Activated CD4-positive, alpha-beta T cell treated with anti-CD3 and anti-CD28 coated beads, Interleukin-2, amount 50 U/mL, for 1 hour (primary cell): ENCODE measurements at places on chromosomes 5 and 9.

DNA sequence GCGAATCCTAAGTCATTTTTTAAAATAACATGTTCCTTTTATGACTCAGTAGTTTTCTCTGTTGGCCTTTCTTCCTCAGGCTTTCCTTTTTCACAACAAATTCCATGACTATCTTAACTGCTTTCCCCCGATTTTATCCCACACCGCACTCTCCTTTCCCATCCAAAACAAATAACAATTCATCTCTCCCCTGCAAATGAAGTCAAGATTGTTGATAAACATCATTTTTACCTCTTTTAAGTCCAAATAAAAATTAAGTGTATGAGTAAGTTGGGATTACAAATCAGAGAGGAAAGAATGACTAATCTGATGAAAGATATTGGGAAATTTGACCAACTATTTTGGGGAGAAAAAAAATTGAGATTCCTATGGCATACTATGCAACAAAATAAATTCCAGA, 47.3 kb downstream of the SEC61B start:
- no peak for DNase-seq

DNA sequence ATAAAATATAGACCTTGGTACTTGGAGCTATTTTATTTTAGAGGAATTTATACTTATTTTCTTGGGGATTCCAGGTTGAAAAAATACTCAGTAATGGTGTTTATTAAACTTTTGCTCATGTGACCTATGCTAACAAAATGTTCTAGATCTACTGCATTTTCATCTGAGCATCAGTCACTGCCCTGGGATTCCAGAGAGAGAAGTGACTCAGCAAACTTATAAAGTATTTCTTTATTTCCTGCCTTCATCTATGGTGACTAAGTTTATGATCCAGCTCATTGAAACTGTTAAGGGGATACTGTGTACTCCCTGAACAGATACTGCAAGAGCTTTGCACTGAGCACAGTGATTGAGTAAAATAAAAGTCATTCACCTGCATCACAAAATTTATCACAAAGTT, 298.5 kb upstream of the CDH18 start:
- DNase-seq, result no peak

GRCh38 chr5:168039039-168039438, 252.4 kb upstream of the WWC1 start:
- DNase-seq, result no peak

DNA sequence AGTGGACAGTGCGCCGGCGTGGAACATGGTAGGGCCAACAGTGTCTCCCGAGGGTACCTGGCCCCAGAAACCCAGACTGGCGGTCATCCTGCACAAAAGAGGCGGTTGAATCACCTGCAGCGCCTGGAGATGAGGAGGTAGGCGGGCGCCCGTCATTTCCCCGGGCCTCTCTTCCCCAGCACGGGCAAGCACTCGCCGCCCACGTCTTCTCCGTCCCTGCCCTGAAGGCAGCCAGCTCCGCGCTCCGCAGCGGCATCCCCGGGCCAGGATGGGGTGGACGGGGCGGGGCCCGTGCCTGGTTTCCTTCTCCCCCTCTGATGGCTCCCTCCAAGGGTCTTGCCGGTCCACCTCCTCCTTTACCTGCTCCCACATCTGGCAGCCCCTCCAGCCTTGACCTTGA, 27.1 kb upstream of the N4BP3 start:
- DNase-seq, result no peak

DNA sequence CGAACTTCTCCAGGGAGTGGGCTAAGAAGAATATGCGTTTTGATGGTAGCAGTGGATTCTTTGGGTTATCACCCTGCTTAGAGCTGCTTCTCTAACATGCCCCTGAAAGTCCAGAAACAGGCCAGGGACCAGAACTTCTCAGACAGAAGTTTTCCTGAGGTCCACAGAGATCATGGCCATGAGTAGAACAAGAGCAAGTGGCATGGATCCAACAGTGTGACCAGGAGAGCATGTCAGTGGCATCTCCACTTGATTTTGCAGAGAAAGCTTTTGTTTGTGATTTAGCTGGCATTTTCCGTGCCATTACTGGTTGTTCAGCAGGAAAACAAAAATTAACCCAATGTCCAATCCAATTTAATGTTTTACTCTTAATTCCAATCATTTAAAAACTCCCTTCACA, 298.5 kb upstream of the CD180 start:
- no peak for DNase-seq

DNA sequence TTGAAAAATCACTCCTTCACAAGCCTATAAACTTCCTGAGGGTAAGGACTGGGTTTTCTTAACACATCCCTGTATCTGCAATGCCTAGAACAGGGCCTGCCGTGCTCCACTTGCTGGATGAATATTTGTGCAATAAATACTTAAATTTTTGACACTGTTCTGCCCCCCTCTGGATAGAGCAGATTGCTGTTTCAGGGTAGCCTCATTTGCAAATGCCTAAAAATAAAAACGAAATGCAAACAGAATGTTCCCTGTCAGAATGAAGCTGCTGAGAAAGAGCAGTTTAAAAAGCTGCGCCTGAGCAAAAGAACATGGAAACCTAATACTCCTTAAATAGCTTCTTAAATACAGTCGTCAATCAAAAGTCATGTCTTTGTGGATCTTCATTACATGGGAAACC, 385.3 kb downstream of the PRELID2 start:
- DNase-seq, result no peak

GRCh38 chr9:100534401-100534800, 43.5 kb upstream of the CAVIN4 start:
- DNase-seq, result no peak

GRCh38 chr5:179484201-179484600, 66.2 kb upstream of the RUFY1 start:
- no peak for DNase-seq

- DNase-seq, result no peak
These were observed 8.4 kb downstream of the MTAP start for GRCh38 chr9:21810881-21811280.

- DNase-seq, result no peak
These were observed 7.5 kb upstream of the UBE2R2 start for GRCh38 chr9:33809506-33809905.

DNA sequence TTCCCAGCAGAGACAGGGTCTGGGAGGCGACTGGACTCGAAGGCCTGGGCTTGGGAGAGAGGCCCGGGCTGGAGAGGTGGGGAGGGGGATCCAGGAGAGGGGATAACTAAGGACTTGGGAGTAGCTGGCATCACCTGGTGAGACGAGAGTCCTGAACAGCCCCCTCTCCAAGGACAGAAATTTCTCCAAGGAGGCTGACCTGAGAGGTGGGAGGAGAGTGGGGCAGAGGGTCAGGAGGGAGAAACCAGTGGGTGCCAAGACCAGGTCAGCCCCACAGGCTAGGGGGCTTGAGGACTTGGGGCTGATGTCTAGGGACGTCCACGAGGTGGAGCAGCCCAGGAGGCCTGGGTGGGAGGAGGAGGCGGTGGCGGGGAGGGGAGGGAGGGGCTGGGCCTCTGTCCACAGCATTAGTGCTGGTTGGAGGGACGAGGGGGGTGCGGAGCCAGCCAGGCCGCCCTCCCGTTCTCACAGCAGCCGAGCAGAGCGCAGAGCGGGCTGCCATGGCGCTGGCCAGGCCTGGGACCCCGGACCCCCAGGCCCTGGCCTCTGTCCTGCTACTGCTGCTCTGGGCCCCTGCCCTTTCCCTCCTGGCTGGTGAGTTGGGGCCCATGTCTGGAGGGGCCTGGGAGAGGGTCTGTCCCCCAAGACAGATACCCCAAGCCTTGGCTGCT, at the start of gene CRB2:
CRB2 (plus strand) TSS at position 437 of the 671 bp plus-strand sequence; CDS start at position 501, 64 bp downstream.
- DNase-seq, result no peak

DNA sequence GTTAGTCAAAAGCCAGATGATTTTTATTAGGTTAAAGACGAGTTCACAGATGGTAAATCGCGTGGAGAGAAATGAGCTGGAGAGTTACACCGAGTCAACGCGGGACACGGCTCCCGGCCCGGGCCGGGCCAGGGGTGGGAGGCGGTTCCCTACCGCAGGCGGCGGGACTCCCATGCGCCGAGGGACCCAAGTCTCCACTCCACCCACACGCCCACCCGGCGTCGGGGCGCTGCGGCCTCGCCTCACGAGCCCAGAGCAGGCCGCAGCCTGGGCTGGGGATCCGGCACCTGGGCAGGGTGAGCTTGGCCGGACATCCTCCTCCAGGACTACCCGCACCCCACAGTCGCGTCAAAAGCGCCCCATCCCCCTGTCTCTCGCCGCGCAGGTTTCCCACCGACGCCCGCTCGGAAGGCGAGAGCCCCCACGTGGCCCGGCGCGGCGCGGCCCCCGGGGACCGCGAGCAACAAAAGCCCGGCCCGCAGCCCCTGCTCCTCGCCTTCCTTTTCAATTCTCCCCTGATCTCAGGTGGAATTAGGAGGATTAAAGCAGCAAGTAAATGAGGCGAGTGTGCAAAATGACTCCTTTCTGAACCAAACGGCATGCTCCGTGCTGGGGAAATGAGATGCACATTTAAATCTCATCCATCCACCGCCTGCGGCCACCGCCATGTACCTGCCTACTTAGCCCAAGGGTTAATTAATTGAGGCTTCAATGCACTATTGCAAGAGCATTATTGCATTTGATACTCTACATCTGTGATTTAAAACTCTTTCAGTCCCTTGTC, 196.5 kb upstream of the TBCA start:
- no peak for DNase-seq

GRCh38 chr5:90563108-90563507, 4.5 kb downstream of the ADGRV1 start:
- DNase-seq, result no peak

DNA sequence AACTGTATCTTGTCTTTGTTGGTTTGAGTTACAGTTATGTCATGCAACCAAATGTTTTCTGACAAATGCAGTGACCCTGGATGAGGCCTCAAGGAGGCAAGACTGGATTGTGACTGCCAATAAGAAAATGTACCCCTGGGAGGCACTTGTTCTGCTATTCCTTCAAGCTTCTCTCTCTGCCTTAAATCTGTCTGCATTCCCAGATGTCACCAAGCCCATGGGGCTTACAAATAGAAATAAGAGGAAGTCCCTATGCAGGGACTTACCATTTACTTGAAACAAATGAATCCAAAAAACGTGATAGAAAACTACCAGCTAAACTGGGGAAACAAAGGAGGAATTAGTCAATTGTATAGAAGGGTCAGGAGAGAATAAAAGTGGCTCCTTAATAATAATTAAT, 8.2 kb upstream of the PARP8 start:
- no peak for DNase-seq

DNA sequence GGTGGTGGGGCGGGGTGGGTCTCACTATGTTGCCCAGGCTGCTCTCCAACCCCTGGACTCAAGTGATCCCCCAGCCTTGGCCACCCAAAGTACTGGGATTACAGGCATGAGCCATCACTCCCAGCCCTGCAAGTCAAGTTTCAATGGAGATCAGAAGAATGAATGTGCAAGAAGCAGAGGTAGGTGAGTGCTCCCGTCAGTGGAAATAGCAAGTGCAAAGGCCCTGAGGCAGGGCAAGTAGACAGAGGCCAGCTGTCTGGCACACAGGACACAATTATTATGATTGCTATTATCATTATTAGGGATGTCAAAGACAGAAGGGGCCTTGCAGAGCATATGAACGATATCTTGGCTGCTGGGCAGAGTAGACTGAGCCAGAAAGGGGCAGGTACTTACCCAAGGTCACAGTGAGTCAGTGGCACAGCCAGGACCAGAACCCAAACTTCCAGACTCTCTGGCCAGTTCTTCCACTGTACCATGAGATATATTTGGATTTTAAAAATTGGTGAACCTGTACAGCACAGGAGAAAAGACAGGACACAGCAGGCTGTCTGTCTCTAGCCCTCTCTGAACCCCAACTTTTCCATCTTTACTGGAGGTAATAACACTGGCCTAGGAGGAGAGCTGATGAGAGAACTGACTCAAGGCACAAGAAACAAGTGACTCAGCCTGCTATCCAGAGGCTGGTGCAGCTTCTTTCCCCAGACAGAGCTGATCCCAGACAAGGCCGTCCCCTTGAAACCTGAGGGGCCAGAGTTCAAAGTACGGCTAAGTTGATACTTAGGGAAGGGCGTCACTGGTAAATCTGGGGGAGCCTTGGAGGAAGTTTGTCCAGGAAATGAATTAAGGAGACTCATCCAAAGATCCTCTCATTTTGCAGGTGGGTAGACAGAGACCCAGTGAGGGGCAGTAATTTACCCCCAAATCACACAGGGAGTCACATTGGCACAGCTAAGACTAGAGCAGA, 1.4 kb downstream of the HDHD3 start:
- no peak for DNase-seq

- no peak for DNase-seq
These were observed 653.4 kb upstream of the ZNF608 start for GRCh38 chr5:125399885-125400284.

- DNase-seq, result no peak
These were observed 26.0 kb downstream of the ADAMTSL1 start for GRCh38 chr9:18499980-18500379.

- no peak for DNase-seq
These were observed 10.0 kb upstream of the FAM169A start for GRCh38 chr5:74875994-74876791.

DNA sequence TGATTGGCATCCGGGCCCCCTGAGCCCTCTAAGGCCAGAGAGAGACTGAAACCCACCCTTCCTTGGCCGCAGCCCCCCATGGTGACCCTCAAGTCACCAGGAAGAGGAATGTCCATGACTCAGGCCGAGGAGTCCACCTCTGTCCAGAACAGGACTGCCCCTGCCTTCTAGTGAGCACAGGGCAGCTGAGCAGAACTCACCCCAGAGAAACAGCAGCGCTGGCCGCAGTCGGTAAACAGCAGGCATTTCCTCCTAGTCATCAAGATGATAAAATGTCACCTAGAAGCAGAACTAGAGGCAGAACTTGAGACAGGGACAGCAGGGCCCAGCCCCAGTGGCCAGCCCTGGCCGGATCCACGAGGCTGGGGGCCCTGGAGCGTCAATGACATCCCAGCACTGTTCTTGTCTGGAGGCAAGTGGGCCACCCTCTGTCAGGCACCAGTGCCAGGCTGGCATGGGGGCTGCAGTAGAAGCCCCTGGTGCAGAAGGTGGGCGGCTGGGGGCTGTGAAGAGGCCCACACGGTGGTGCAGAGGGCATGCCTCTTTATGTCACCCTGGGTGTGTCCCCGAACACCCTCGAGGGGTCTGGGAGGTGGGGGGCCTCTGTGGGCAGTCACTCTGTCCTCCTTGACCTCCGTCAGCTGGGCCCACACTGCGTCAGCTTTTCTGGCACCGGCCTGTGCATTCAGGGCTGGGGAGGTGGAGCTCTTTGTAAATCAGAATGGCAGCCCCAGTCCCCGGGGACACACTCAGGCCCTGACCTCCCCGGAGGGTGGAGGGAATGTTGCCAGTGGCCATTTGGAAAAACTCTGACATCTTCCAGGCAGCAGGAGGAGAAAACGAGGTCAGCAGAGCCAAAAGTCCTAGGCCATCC, 83.0 kb downstream of the NTNG2 start:
- DNase-seq, result no peak

GRCh38 chr9:128836509-128837145, 7.0 kb upstream of the SPOUT1 start:
- DNase-seq, result no peak

DNA sequence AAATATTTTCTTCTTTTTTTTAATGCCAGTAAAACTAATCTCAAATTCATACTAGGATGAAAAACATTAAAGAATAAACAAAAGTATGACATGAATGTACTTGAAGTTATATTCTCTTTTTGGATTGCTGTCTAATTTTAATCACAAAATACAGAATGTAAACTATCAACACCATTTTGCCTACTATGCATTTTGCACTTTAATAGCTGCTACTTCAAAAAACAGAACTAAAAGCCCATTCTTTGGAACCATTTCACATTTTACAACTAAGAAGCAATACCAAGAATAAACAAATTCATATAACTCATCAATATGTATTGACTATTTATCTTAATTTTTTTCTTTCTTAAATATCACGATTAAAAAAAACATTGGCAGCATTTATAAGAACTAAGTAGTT, 58.1 kb downstream of the ADAMTS6 start:
- DNase-seq, result no peak

- no peak for DNase-seq
These were observed 440.0 kb downstream of the SEMA5A start for GRCh38 chr5:9105851-9106250.

GRCh38 chr5:126265917-126266316, 157.3 kb upstream of the GRAMD2B start:
- DNase-seq, result no peak
